ENCODE measurements at places on chromosomes 2 and 18.

DNA sequence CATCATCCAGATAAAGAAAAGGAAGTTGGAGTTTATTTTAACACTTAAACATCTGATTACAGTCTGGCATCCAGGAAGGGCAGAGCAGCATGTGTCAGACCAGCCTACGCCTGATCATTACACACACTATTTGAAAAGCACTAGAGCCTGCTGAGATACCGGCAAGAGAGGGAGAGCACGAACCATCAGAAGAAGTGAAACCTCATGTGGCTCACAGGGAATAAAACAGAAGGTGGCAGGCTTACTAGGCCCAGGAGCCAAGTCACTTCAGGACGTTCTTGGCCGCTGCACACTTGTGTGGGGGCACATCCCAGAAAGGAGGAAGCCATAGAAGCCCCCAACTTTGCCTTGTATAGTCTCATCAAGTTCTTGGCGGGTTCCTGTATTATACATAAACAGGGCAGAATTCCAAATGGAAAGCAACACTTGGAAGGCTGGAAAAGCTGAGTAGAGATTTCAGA lies 105.5 kb downstream of the UGGT1 start:
- no peak for DNase-seq

- no peak for DNase-seq
Observed at GRCh38 chr2:122063716-122064115, 308.3 kb downstream of the TSN start.

GRCh38 chr2:76599732-76600368 lies 889.1 kb upstream of the GCFC2 start:
- no peak for DNase-seq

- no peak for DNase-seq
Observed at GRCh38 chr2:222904557-222905258, 43.9 kb downstream of the ACSL3 start.

- DNase-seq, result no peak
Observed at GRCh38 chr18:22194151-22194598, 24.8 kb downstream of the GATA6 start.

- DNase-seq, result no peak
Observed at GRCh38 chr2:673615-674320, 3.4 kb downstream of the TMEM18 start.

DNA sequence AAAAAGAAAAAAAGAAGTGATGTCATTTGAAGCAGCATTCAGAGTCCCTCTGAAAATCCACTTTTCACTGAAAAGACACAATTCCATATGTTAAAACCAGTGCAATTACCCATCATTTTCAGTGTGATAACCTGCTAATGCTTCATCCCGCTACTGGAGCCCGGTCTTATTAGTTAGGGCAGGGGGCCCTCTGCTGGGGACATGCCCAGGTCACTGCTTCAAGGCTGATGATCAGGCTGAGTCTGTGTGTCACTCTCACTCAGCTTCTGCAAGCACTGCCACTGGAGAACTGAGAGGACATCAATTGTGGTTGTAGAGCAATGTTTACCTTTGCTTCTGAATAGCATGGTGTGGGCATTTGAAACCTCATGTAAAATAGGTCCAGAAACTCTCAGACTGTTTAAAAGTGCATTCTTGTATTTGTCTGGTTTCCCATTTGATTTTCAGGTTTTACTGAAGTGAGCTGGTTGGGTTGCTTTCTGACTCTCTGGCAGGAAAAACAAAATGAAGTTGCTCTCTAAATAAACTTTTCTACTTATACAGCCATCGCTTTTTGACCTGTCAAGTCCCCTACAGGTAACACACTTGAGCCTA lies 49.2 kb upstream of the NXPH2 start:
- DNase-seq, result peak; percentile 31

DNA sequence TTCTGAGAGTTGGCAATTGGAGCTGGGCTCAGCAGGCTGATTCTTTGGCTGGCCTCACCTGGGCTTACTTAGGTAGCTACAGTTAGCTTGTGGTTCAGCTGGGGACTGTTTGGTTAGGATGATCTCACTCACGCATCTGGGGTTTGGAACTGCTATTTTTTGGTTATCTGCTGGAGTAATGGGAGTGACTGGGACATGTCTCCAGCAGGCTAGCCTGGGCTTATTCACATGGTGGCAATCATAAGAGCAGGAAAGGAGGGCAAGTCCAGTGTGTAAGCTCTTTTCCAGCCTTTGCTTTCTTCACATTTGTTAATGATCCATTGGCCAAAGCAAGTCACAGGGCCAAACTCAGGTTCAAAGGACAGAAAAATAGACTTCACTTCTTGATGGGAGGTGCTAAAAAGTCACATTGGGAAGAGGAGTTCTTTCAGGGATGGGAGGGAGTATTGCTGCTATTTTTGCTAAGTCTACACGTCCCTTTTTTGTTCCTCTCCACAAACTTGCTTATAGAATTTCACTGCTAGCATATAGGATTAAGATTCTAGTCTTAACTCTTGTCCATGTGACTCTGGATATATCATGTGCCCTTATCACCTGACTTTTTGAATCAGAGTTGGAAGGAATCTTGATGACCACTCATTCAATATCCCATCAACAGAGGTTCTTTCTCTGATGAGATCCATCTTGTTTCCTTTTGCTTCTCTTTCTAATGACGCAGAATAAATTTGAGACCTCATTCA lies 174.0 kb downstream of the ZFP36L2 start:
- DNase-seq, result no peak

GRCh38 chr2:75317316-75317715 lies 118.0 kb upstream of the TACR1 start:
- no peak for DNase-seq

DNA sequence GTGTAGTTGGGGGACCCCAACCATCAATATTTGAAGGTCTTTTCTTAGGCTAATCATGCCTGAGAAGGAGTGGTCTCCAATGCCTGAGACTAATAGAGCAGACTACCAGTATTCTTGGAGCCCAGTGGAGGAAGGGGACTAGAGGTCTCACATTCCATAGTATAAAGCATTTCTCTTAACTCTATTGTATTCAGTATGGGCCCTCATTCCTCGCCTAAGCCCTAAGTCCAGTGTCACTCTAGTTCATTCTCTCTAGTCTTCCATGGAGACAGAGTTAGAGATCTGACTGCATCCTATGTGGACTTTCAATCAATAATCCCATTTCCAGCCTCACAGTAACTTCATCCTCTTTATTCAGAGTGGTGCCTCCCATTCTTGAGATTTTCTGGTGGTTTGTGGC lies 29.7 kb upstream of the MAP4K4 start:
- no peak for DNase-seq

GRCh38 chr2:125125902-125126301 lies 1100.8 kb downstream of the CNTNAP5 start:
- DNase-seq, result no peak

- DNase-seq, result no peak
Observed at GRCh38 chr2:17506736-17507616, 11.3 kb downstream of the RAD51AP2 start.

GRCh38 chr18:58695772-58696171 lies 24.5 kb downstream of the MALT1 start:
- DNase-seq, result no peak

DNA sequence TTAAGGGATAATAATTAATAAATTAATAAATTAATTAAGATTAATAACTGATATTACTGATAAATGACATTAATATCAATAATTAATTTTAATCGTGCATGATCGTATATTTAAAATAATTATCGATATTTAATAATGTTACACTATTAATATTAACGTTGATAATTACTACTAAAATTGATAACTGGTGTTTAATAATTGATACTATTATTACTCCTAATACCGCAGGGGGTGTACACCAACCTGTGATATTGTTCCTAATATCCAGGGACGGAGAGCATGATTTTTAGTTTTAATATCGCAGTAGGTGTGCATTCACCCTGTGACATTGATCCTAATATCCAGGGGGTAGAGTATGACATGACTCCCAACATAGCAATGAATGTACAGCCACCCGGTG lies 1930.8 kb downstream of the SUCLG1 start:
- DNase-seq, result no peak

GRCh38 chr2:190695739-190696138 lies 46.9 kb downstream of the NAB1 start:
- no peak for DNase-seq

GRCh38 chr2:183993052-183993451 lies 605.3 kb upstream of the ZNF804A start:
- no peak for DNase-seq

GRCh38 chr2:240459401-240460252 lies 24.2 kb downstream of the GPC1 start:
- DNase-seq, result no peak

DNA sequence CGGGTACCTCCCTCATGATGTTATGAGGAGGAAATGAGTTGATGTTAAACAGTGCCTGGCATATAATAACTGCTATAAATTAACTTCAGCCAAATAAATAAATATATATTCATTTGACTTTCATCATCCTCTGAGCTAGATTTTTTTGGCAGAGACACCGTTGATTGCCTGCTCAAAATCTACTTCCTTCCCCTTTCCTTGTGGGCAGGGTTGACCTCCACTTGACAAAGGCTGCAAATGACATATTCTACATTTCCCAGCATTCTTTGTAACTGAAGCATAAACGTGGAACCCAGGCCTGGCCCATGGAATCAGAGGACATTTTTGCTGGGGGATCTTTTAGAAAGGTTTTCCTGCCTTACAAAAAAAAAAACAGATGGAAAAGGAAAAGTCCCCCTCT lies 177.8 kb downstream of the TXNL1 start:
- DNase-seq, result no peak

DNA sequence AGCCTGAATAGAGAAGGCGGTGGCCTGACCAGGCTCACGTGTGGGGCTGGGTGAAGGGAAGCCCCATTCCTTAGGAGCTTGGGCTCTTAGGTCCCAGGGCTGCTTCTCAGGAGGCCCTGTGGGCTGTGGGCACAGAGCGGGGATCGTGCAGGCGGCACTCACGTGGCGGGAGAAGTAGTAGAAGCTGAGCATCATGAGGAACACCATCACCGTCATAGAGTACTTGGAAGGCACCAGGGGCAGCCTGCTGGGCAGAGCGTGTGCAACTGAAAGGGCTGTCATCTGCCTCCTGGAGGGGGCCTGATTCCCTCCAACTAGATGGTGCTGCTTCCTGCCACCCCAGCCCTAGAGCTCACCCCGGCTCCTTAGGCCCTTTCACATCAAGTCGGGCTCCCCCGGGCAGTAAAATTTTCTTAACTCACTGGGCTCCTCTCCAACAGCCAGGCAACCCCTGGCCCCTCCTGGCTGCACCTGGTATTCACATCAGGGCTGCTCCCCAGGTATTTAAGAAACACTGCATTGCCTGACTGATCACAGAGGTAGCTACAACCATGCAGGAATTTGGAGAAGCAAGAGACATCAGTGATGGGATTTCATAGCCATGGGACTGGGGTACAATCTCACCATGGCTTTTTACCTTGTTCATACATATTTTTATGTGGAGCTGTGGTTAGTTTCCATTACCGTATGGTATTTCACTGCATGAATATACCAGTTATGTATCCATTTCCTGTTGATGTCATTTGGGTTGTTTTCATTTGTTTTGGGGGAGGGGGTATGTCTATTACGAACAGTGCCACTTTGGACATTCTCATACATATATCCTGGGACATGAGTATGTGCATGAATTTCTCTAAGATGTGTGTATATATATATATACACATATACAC lies 32.9 kb downstream of the CENPO start:
- DNase-seq, result no peak

DNA sequence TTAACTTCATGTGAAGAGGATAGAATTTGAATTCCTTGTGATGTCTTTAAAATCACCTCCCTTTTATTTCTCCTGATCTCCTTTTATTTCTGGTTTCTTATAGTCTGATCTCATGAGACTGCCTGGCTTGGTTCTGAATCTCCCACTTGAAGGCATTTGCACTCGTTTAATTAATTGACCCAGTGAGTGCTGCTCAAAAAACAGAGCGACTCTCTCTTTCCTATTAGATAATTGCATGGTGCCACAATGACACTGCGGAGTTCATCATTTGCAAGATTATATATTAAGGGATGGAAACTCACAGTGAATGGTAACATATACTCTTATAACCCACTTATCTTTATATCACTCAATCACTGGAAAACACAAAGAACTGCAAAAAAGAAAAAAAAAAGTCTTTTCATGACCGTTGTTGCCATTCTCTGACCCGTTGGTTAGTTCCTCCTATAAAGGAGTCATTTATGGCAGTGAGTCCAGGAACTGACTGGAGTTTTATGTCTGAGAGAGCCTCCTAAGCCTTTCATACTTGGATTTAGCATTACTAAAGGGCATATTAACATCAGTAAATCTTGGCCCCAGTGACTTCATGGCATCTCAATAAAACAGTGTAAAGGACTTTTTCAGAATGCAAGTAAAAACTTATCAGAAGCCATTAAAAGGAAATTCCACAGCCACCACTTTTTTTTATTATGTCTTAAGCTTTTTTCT lies 103.3 kb upstream of the EPHA4 start:
- no peak for DNase-seq

- DNase-seq, result no peak
Observed at GRCh38 chr2:60368456-60368855, 185.0 kb downstream of the BCL11A start.

- DNase-seq, result no peak
Observed at GRCh38 chr2:84865181-84865783, 15.6 kb downstream of the TRABD2A start.

DNA sequence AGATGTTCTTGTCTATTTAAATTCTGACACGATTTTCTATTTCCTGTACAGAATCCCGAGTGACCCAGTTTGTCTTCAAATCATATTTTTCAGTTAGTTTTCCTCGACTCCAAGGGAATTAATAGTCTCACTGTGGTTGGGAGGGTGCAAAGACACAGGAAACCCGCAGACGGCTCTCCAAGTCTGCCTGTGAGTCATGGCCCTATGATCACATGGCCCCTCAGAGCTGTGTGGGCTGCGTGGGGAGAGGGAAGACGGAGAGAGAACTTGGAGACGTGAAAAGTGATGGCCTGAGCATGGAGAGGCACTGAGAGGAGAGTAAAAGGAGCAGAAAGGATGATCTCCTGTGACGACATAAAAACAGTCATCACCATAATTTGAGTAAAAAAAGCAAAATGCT lies 989.9 kb downstream of the DCDC2C start:
- no peak for DNase-seq

- no peak for DNase-seq
Observed at GRCh38 chr2:26438526-26438925, 36.8 kb downstream of the DRC1 start.

DNA sequence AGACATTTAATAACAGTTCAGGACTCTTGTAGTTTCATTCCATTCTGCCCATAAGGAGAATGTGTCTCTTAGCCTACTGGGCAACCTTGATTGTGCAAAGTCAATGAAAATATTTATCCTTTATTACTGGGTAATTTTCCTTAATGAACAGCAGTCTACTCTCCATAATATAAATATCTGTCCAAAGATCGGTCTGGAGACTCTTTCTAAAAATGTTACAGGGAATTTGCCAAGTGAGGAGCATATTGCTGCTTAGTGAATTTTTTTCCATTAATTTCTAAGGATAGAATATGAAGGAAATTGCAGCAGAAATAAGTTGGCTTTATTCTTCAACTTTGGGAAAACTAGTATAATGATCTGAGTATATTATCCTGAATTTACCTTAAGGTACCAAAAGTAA lies 817.1 kb upstream of the FSHR start:
- no peak for DNase-seq

DNA sequence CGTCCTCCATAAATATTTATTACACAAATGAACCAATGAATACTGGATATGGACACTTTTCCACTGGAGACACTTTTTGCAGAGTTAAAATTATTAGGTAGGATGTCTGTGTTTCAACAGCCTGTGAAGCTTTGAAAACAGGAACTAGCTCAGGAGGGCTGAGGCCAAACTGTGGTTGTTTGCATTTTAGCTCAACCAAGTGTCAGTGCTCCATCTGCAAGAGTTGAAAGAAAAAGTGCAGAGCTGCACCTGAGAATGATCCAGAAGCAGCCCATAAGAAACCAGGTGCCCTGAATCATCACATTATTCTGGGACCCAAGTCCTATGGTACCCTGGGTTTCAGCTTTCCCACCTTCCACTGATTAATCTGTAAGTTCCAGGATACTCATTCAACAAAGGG lies 180.4 kb downstream of the TRIB2 start:
- no peak for DNase-seq
